ENCODE measurements at places on chromosomes 7 and 10.

- no peak for DNase-seq
Observed at GRCh38 chr7:73828107-73828803, 2.5 kb upstream of the CLDN4 start.

DNA sequence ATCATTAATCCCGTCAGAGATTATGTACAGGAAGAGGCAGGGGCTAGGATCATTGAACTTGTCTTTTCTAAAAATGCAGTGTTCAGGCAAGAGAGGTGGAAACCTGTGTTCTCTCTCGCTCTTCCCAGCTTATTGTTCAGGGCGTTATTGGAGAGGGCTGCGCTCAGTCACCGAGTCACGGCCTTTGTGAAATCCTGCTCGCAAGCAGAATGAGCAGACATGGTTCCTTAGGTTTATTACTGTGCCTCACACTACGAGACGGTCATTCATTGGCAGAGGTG, 631 bp upstream of the PRKRIP1 start:
- no peak for DNase-seq

- DNase-seq, result no peak
Observed at GRCh38 chr10:106637873-106638272, 526.6 kb downstream of the SORCS1 start.

GRCh38 chr10:60732807-60733516, 45.3 kb upstream of the CDK1 start:
- no peak for DNase-seq

- DNase-seq, result no peak
Observed at GRCh38 chr7:108629651-108630400, 60.2 kb downstream of the DNAJB9 start.

DNA sequence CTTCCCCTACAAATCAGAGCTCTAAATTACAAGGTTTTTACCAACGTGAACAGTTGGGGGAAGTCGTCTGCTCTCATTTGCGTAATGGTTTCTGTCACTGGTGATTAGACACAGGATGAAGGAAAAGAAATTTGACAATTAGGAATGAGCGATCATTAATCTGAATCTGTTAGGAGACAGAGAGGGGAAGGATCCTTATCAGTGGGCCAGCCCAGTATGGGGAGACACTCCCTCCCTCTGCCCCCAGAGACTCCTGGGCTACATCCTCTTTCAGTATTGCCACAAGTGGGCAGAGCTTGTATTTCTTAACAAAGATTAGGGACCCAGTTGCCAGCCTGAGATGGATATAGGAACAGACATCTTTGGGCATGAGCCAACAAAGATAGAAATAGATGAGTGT, 15.5 kb downstream of the HIF1AN start:
- no peak for DNase-seq

DNA sequence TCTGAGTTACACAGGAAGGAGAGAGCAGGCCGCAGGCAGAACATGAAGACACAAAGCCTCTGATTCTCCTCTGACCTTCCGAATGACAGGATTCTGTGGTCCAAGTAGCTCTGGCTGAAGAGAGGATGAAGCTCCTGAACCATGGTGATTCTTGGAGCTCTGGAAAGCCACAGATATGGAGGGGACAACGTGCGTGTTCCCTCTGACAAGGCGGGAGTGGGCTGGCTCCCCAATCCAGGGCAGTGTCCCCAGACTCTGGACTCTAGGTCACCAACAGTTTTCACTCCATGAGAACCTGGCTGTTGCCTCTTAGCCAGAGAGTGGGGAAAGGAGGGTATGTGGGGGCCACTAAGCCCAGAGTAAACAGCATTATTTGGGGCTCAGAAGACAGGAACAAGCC, 7.4 kb upstream of the TRPV6 start:
- no peak for DNase-seq

GRCh38 chr7:68063171-68063570, 1066.5 kb downstream of the TYW1 start:
- DNase-seq, result no peak

DNA sequence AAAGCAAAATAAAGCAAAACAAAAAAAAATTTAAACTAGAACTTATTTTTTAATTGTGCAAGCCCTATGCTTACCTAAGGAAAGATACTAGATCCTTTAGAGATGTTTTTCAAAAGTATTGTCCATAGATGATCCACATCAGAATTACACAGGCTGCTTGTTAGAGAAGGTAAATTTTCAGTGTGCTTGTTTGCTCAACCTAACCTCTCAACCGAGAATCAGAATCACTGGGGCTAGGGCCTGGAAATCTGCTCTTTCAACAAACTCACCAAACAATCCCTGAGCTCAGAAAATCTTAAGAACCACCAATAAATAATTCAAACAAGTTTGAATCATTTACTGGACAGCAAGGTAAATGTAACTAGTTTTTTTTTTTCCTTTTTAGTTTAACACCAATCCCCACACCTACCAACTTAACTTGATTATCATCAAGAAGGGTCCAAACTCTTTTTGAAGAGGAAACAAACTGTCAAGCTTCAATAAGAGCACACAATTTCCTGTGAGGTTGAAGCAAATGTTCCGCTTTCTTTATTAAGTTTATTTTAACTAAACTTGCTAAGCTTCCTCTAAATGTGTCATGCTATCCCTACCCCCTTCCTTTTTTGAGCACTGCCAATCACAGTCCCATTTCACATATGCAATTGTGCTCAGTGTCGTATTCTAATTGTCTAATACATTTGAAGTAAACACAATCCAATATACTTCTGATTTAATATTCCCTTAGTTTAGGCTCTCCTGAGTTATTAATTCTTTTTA, 7.4 kb upstream of the TSPAN33 start:
- no peak for DNase-seq

DNA sequence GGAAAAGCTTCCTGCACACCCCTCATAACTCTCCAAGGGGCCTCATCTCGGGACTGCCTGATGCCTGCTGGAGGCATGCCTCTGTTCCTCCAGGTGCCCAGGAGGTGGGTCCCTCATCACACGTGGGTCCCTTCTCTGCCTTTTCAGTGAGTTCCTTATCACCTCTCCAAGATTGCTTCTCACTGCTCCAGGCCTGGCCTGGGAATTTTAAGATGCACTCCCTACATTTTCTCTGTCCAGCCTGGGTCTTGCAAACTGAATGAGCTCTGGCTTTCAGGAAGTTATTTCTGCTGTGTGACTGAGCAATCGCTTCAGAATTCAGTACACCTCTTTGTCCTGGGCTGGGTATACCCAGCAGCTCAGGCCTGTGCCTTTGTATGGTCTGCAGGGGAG, 43.8 kb downstream of the LRRC18 start:
- DNase-seq, result no peak

DNA sequence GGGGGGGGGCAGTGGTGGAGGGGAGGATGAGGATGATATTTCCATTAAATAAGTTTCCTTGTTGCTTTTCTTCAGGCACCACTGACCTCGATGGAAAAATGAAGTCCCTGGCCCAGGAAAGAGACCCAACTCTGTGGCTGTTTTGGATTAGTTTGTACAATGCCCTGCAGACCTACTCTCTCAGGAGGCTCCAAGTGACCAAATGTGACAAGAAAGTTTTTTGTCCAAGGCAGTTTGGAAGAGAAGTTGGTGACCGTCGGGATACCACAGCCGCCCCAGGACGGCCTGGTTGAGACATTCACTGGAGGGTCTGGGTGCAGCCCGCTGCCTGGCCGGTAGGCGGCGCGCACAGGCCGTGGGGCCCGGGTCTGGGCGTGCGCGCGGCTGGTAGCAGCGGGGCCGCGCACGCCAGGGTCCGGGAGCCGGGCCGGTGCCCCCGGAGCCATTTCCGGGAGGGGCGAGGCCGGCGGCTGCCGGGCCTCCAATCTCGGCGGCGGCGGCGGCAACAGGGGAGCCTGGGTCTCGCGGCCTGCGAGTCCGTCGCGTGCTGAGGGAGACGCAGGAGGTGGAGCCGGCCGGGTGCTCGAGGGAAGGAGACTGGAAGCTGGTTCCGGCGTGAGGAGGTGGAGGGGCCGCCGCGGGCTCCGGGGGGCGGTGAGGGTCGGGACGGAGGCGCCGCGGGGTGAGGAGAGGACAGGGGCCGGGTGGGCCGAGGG, at the start of gene SGPL1:
Gene SGPL1, plus strand, starts transcription at position 445 of the 716 bp plus-strand sequence. CDS start 906 bp downstream, outside the sequence.
- DNase-seq, result peak; percentile 88

GRCh38 chr7:105677410-105677730, 96.1 kb upstream of the EFCAB10 start:
- DNase-seq, result no peak

- no peak for DNase-seq
Observed at GRCh38 chr10:48463318-48464003, 141.4 kb downstream of the ARHGAP22 start.

- no peak for DNase-seq
Observed at GRCh38 chr7:23918856-23919255, 208.8 kb downstream of the STK31 start.

DNA sequence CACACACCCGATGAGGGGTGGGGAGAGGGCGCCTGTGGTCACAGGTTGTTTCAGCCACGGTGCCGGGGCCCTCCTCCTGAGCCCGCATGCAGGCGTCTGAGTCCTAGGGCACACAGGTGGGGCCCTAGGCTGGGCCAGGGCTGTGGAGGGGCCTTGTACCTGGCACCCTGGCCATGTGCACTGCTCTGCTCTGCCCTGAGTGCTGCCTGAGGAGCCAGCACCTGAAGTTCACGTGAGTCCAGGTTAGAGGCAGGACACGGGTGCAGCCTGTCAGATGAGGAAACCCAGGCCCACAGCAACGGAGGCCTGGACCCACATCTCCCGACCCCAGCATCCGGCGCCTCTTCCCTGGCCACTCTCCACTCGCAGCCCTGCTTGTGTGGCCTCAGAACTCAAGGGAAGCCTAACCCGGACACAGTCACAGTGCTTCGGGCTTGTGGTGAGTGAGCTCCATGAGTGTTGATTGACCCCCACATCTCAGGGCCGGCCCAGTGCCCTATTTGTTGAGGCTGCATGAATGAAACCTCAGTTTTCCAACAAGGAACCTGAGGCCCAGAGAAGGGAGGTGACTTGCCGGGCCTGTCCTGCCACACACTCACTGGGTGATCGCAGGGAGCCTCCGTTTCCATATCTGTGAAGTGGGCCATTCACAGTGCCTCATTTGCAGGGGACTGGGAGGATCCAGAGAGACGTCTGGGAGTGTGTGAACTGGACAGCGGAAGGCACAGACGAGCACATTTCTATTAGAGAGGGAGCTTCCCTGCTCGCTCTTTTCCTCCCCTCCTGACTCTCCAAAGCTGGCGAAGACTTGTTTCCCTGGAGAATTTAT, 39.6 kb downstream of the PPIF start:
- DNase-seq, result peak; percentile 11

DNA sequence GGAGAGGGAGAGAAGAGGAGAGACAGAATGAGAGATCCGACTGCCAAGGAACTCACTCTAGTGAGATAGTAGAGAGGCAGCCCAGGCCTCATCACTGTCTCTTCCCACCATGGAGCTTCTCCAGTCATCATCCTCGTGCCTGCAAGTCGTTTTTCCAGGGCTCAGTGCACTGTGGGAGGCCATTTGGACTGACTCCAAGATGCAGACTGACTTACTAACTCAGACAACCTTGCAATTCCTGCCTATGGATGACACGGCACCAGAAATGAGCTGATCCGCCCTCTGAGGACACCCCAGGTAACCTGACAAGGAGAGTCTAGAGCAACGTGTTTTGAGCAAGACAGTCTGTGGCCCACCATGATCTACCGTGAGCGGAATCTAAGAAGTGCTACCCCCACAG, 154.9 kb downstream of the GLI3 start:
- DNase-seq, result no peak

- DNase-seq, result no peak
Observed at GRCh38 chr7:11604505-11604904, 227.5 kb downstream of the THSD7A start.

- no peak for DNase-seq
Observed at GRCh38 chr10:110150981-110151380, 56.4 kb upstream of the MXI1 start.

GRCh38 chr7:114813624-114814023, 108.3 kb upstream of the MDFIC start:
- DNase-seq, result no peak

DNA sequence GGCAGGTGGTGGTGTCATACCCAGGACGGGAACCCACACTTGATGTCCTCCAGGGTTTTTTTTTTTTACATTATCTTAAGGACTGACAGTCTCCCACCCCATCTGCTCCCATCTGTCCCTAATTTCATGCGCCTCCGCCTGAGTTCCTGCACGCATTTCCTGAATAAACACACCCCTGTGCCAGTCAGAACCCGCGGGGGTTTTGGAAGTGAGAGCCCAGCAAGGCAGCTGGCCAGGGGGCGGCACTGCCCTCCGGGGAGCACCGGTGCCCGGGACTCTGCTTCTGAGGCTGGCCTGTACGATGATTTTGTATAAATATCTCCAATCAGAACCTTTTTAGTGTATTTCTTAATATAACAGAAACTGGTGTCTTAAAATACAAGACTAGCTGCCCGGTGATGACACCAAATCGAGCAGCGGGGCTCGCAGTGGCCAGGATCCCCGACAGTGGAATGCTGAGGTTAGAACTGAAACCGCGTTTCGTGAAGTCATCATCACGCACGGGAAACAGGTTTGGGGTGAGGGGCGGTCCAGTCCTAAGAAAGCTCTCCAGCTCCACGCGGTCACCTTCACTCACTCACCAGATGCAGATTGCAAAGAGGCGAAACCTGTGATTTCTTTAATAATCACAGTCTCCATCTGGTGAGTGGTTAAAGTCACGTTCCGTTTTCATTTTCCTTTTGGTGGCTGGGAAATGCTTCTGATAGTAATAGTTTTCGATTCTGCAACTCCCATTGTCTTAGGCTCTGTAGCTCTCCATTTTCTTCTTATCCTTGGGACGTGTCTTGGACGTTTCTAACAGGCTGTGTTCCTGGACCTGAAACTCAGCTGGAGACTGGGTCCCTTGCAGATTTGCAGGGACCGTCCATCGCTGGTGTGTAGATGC, 19.7 kb downstream of the BNIP3 start:
- DNase-seq, result no peak

DNA sequence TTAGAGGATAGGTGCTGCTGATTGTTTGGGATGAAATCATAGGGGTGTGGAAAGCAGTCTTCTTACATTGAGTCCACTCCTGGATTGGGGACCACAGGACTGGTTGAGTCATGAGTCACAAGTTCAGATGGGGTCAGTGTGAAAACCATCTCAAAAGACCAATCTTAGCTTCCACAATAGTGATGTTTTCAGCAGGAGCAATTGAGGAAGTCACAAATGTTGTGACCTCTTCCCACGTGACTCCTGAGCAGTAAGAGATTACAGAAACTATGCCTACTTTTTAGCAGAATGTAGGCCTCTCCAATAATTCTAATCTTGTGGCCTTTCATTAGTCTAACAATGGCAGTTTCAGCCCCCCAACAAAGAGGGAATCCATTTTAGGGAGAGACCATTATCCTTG, 256.9 kb upstream of the CDC14C start:
- no peak for DNase-seq

GRCh38 chr7:34718867-34719266, 60.8 kb downstream of the NPSR1 start:
- DNase-seq, result no peak

GRCh38 chr10:17698696-17699095, 53.3 kb upstream of the TMEM236 start:
- DNase-seq, result no peak

- no peak for DNase-seq
Observed at GRCh38 chr10:46517541-46517940, 38.9 kb downstream of the GPRIN2 start.

GRCh38 chr10:3068968-3069737, 1.8 kb downstream of the PFKP start:
- no peak for DNase-seq
